Activated effector memory CD4-positive, alpha-beta T cell treated with Interleukin-2 at 50 U/mL for 16 hours (primary cell): ENCODE measurements at places on chromosomes 4 and X.

- DNase-seq: no peak
Measured at GRCh38 chr4:186704057-186704456, 19.6 kb downstream of the FAT1 start.

GRCh38 chr4:158121161-158121579, 51.7 kb downstream of the GASK1B start:
- no peak for DNase-seq

- no peak for DNase-seq
Measured at GRCh38 chr4:3128976-3129375, 54.5 kb downstream of the HTT start.

GRCh38 chr4:145602129-145602760, 16.9 kb upstream of the MMAA start:
- DNase-seq: no peak

- no peak for DNase-seq
Measured at GRCh38 chrX:131626681-131627296, 82.9 kb downstream of the OR13H1 start.

DNA sequence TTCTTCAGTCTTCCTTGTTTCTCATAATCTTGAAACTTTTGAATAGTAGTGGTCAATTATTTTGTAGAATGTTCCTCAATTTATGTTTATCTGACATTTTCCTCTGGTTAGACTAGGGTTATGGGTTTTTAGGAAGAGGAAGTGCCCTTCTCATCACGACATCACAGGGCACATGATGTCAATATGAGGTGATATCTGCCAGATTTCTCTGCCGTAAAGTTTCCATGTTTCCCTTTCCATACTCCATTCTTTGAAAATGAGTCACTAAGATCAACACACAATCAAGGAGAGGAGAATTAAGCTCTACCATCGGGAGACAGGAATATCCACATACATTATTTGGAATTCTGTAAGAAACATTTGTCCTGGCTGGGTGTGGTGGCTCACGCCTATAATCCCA, 28.4 kb downstream of the RP2 start:
- DNase-seq: no peak

GRCh38 chr4:39621582-39621981, 17.1 kb downstream of the SMIM14 start:
- no peak for DNase-seq

DNA sequence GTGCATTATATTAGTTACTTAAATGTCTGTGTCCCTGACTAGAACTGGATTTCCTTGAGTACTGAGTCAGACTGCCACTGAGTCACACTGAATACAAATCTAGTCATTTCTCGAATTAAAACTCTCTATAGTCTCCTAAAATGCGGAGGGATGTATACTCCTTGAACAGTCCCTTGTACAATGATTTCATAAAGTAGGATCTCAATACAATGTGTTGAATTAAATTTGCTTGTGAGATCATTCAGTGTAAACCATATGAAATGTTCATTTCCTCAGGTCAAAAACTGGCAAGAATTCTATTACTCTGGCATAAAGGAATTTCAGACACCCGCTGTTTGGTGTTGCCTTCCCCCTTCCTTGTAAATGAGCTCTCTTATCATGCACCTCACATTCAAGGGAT, 17.5 kb upstream of the FAM241A start:
- no peak for DNase-seq

DNA sequence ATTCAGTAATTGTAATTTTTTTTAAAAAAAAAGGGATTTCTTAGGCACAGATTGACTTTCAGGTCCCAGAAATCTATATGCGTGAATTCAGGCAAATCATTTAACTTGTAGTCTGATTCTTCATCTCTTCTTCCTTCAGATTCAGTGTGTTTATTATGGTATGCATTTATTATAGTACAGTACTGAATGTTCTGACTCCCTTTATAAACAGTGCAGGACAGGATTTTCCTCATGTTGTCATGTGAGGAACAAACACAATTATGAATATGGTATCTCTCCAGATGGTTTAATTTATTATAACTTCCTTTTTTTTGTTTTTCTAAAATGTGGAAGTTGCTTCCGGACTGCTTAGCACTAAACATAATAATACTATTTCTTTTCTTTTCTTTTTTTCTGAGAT, 54.2 kb downstream of the RPS3A start:
- DNase-seq: no peak

DNA sequence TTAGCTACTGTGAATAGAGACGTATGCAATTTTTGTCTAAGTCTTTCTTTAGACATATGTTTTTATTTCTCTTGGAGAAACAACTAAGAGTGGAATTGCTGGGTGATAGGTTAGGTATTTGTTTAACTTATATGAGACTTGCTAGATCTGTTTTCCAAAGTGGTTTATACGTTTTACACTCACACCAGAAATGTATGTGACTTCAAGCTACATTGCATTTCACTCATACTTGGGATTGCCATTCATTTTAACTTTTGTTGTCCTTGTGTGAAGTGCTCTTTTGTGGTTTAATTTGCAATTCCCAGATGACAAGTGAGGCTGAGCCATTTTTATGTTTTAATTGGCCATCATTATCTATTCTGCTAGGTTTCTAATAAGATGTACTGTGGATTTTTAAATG, 817.2 kb downstream of the GLUD2 start:
- no peak for DNase-seq

DNA sequence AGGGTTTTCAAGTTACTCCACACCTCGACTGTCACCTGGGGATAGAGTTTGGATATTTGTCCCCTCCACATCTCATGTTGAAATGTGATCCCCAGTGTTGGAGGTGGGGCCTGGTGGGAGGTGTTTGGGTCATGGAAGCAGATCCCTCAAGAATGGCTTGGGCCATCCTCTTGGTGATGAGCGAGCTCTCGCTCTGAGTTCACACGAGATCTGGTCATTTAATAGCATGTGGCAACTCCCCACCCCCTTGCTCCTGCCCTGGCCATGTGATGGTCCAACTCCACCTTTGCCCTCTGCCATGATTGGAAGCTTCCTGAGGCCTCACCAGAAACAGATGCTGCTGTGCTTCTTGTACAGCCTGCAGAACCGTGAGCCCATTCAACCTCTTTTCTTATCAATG, 8.3 kb downstream of the CTAG1A start:
- DNase-seq: no peak

GRCh38 chr4:48227662-48228061, 42.0 kb downstream of the TEC start:
- no peak for DNase-seq

DNA sequence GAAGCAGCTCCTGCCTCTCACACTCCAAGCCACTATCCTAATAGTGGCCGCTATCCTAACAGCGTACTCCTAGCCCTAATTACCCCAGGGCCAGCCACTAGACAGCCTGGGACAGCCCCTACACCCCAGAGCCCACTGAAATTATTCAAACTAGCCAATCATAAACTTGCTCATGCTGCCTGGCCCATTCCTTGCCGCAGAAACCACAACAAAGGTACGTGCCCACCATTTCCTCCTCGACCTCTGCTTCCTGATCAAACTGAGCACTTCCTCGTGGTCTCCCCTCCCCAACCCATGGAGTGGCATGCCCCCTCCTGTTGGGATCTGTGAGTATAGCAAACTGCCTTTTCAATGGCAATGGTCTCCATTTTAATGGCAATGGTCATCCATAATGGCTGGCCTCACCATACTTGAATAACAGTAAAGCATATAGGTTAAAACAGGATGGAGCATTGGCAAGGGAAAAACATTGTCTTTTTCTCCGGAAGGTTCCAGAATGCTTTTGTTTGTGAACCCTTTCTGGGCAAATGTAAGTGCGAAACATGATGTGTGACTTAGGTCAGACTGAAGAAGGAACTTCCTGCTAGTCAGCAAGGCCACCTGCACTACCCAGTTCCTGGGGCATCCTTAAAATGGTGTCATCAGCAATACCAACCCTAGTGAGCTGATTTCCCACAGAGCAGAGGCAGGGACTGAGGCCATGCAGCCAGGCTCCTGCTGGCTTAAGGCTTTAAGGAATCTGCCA, 107.1 kb upstream of the ATP6AP2 start:
- no peak for DNase-seq

GRCh38 chr4:140762202-140762601, 6.0 kb upstream of the TBC1D9 start:
- no peak for DNase-seq

GRCh38 chr4:139838811-139839210, 173.2 kb downstream of the MGST2 start:
- no peak for DNase-seq

GRCh38 chr4:52197306-52197705, 146.2 kb downstream of the SPATA18 start:
- DNase-seq: no peak
